Fibroblast of skin of back (primary cell): ENCODE measurements at places on chromosomes 7 and 10.
A peak's percentile ranks its signal among the peaks of the same experiment; 100 is the strongest.

DNA sequence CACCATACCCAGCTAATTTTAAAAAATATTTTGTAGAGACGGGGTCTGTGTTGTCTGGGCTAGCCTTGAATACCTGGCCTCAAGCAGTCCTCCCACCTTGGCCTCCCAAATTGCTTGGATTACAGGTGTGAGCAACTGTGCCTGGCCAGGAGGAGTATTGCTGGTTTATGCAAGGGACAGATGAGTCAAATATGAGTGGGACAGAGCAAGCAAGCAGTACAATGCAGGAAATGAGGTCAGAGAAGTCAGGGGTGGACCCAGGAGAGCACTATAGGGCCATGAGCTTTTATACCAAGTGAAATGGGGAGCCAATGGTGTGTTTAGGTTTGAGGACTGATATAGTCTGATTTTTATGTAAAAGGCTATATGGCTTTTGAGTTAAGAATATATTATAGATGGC lies 6.3 kb downstream of the TSPAN13 start:
- DNase-seq, result no peak

GRCh38 chr7:74521855-74522254 lies 68.1 kb downstream of the GTF2IRD1 start:
- DNase-seq, result no peak

DNA sequence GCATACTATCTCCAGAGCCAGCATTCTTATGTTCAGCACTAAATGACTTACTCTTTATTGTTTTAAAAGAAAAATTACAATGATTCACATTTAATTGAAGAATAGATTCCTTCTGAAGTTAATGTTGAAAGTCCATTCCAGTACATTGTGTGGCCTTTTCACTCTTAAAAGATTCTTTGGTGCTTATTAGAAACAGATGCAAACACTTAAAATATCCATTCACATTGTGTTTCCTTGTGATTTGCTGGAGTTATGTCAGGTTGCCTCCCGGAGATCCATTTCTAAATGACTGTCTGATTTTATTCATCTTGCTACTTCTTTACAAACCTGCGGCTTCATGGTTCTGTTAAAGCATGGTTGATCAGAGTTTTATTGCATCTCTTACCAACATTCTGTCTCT lies 152.8 kb downstream of the FOXP2 start:
- DNase-seq, result no peak

DNA sequence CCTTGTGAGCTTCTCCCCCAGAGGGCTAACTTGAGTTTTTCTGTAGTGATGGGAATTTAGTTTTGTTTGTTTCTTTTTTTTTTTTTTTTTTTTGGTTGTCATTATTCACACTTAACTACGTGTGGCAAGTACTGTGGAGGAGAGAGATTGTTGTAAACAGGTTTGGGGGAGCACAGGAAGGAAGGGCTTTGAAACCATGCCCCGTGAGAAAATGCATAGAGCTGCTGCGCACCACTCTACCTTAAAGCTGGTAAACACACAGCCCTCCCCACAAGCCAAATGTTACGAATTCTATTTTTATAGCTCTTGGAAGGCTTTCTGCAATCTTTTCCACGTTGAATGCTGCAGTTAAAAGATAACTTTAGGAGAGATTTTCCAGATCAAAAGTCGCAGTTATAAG lies 76.2 kb downstream of the ZNF22 start:
- no peak for DNase-seq

DNA sequence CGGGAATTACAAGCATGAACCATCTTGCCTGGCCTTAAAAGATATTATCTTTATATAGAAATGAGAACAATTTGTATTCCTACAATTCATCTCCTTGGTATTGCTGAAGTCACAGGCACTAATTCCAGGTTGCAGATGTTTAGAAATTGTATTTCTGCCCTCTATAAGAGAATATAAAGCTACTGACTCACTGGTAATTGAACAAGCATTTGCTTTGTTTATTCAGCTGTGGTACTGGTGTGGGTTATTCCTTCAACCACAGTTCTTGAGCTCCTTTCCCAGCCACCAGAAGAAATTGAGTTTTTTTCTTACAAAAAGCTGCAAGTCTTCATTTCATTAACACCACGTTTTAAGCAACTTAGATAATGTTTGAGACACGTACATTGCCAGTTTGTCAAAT lies 29.0 kb upstream of the MPP7 start:
- peak; percentile 95 for DNase-seq

DNA sequence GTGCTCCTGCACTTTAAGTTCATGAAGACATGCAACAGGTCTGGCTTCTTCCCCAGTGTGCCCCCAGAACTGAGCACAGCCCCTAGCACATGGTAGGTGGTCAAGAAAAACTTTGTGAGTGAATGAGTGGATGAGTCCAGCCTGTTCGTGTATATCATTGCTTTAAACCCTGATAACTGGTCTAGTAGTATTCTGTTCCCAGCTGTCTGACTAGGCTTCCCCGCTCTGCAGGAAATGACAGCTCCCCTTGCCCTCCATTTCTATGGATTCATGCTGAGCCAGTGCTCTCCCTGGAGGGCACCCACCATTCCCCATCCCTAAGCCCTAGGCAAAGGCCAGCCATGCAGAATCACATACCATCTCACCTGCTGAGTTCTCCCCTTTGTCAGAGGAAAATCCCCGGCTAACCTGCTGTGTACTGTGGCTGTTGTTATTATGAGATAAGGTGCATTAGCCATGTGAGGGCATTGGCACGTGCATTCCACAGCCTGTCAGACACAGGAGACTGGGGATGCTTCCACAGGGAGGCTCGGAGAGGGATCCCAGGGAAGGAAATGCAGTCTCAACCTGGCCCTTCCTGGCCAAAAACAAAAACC lies 698.9 kb downstream of the GRID1 start:
- DNase-seq, result no peak

- peak; percentile 21 for DNase-seq
Observed at GRCh38 chr10:100519311-100520051, at the start of gene SEC31B. Gene SEC31B, minus strand, starts transcription at chr10:100519861. Its CDS starts 2,909 bp downstream, at chr10:100516952.

DNA sequence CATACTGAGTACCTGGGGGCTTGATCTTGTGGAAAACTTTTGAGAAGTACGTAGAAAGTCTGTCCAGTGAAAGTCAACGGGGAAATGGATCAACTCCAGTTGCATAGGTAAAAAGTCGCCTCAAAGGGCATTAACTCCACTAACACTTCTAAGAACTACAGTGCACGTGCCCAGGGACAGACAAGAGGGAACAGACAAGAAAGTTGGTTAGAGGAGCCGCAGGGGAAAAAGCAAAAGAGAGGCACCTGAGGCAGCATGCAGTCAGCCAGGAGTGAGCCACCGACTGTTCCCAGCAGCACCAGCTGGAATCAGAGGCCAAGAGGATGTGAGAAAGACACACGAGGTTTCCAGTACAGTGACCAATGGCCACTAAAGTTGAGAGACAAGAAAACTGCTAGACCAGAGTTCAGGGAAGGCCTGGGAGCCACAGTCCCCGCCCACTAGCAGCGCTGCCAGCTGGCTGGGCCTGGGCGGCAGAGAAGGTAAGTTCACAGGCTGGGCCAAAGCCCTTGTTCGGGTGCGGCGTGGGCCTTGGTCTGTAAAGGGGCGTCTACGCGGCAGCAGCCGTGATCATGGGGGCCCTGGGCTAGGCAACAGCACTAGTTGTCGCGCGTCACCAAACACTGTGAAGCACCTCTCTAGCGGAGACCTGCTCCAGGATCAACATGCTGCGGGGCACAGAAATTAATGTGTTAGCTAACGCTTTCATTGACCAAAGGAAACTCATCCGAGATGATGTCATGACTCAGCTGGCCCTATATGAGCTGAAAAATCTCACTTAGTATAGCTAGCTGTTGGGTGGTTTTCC lies 14.0 kb downstream of the ITGB1 start:
- no peak for DNase-seq

GRCh38 chr10:23521735-23522134 lies 82.9 kb downstream of the OTUD1 start:
- DNase-seq, result no peak

- DNase-seq, result peak; percentile 9
Observed at GRCh38 chr10:91925022-91925320, 1.4 kb downstream of the BTAF1 start.

DNA sequence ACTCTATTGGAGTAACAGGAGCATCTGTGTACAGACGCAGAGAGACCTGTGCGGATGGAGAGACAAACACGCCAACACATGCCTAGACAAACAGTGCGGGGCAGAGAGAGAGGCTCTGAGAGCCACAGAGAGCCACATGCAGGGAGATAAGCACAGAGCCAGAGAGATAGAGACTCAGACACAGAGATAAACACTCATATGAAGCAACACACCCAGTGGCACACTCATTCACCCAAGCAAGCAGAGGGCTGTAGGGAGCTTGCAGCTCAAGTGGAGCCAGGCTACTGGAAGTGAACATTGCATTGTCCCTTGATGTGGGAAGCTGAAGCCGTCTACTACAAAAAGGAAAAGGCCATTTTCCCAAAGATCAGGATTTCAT lies 46.6 kb upstream of the PODXL start:
- no peak for DNase-seq

DNA sequence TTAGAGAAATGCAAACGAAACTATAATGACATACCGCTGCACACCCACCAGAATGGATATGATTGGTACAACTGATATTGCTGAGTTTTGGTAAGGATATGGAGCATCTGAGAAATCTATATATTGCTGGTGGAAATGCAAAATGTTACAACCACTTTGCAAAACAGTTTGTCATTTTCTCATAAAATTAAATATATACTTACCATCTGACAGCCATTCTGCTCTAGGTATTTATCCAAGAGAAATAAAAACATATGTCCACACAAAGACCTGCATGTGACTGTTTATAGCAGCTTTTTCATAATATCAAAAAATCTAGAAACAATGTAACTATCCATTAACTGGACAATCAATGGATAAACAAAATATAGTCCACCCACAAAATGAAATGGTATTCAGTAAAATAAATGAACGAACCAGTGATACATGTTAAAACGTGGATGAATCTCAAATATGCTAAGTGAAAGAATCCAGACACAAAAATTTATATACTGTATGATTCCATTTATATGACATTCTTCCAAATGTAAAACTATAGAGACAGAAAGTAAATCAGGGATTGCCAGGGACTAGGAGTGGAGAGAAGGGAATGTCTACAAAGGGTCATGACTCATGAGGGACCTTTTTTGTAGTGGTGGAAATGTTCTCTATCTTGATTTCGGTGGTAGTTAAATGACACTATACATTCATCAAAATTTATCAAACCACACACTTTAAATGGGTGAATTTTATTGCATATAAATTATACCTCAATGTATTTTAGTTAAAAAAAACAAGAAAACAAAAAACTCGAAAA lies 312.0 kb upstream of the GLI3 start:
- peak; percentile 20 for DNase-seq

GRCh38 chr7:128891110-128891941 lies 19.2 kb downstream of the KCP start:
- no peak for DNase-seq

DNA sequence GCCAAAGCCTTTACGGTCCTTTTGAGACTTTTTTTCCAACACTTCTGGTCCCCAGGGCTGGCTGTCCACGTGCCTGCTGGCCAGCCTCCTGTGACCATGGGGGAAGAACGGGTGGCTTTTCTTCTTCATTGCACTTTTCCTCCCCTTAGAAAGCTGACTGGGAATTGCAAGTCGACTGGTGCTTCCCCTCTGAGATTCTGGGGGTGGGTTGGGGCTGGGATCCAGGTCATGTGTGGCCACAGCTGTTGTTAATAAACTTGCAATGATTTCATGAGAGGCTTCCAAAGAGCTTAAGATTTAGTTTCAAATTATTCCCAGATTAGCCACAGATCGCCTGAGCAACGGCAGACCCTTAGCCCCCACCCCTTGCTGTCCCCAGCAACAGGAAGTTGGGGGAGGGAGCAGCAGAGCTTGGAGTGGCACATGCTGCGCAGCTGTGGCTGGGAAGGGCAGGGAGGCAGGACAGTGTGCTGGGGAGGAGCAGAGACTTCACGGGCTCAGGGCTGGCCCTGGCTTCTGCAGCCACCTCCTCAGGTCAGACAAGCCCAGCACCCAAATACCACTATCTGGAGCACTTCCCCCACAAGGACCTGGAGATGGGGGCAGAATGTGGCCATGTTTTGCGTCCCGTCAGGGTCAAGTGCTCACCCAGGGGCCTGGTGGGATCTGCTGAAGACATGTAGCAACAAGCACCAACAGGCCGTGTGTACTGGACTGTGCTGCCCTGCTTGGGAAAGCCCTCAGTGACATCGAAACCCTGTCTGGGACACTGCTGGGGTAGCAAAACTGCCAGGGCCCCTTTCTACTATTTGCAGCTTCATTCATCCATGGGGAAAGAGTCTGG lies 147.1 kb downstream of the RNF216 start:
- DNase-seq, result peak; percentile 95

- DNase-seq, result no peak
Observed at GRCh38 chr10:114635101-114635500, 23.0 kb downstream of the ABLIM1 start.

DNA sequence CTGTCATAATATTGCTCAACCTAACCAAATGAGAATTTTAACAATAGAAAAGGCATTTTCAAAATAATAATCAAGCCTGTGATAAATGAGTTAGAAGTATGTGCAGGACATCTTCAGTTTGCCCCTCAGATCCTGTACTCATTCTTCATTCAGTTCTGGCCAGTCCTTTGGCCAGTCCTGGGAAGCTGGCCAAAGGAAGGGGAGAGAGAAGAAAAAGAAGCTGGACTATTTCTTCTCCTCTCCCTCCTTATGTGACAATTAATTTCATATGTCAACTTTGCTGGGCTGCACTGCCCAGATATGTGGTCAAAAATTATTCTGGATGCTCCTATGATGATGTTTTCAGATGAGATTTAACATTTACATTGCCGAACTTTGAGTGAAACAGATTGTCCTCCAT lies 31.6 kb upstream of the ITGB8 start:
- DNase-seq, result no peak

DNA sequence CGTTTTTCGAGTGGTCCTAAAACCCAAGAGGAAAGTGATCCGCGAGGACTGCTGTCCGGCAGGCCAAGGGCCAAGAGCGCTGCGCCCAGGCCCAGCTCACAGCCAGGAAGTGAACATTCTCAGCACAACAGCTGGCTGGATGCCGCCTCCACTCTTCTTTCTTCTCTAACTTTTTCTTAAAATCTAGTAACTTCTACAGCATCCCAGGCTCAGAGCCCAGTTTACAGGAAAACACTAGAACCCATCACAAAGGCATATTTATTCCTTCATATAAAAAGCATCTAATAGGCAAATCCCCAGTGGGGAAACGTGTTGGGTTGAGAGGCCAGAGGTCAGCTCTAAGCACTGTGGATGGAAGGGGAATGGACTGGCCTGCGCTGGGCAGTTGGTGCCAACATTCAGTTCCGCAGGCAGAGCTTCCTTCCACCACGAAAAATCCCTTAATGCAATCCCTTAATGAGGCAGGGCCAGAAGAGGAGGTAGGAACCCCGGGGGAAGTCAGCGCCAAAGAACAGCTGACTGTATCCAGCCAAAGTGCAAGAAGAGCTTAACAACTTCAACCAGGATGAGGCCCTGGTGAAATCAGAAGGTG lies 74.8 kb downstream of the ZRANB1 start:
- no peak for DNase-seq

DNA sequence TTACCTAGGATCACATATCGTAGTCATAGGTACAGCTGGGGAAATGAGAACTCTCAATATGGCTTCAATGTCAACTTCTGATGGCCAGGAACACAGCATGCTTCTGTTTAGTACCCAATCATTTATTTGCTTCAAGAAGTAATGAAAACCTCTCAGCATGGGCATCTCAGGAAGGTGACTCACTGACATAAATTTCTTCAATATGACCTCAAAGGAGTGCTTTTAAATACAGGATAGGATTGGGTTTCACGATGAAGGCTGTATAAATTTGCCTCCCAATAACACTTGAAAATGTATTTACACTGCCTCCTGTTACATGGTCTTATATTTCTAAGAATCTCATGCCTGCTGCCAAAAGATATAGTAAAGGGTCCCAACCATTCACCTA lies 15.1 kb downstream of the ITGA8 start:
- peak; percentile 57 for DNase-seq
